ENCODE measurements at places on chromosomes 4 and X.

DNA sequence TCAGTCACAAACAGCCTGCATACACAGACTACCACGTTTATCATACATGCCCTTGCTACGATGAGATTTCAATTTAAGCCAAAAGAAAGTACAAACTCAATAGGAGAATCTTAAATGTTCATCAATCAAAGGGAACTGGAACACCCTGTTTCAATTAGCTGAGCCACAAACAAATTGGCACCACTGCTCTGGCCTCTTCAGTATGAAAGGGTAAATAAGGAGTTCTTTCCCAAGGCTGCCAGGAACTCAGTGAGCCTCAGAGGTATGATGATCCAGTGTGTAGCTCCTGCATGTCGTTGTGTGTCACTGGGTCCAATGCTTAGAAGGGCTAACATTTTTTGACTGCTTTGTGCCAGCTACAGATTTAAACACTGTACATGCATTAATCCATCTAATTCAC is 5.4 kb downstream of the RNF150 start:
- no peak for DNase-seq

DNA sequence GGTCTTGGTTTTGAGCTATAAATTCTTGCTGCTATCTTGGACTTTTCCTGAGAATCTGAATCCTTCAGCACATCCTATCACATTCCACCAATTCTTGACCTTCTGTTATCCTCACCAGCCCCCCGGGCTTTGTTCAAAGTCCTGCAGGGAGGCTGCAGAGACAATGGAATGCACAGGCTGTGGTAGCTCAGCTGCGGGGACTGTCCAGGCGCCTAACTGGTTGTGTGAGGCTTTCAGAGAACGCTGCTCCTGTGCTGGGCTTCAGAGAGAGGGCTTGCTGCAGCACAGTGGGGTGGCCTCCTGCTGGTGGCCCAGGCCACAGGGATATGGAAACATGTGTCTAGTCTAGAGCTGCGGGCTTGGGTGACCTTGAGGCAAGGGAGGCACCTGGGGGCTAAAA is 196.3 kb upstream of the GATB start:
- no peak for DNase-seq

DNA sequence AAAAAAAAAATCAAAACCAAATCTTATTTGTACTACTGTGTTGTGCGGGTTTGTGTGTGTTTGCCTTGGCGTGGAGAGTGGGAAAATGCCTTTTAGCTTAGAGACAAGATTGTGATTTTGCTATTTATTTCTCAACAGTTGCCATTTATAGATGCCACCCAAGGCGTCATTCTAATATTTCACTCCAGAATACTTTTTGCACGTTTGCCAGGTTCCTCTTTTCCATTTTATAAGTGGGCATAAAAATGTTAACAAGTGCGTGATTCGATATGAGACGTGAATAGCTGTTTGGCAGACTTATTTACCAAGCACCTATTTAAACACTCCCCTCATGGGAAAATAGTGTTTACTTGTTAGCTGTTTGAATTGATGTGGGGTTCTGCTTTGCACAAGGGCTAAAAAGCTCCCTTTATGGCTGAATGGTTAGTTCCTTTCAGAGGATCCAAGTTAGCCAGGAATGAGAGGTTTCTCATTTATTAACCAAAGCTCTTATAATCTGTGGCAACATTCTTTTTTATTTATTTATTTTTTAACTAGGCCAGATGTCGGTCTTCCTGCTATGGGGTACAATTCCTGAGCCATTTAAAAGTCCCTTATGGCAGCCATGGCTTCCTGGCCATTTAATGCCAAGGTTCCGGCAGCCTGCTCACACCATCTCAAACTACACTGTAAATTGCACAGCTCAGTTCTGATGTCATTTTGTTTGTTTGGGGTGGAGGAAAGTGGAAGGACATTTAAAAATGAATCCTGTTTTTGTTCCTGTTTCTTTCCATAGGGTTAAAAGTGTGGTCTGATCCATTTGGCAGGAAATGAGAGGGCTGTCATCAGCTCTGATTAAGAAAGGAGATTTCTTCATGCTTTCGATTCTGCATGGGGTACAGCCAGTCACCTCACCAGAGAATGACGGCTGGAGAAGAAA is 14.6 kb downstream of the SMIM20 start:
- DNase-seq, result no peak

DNA sequence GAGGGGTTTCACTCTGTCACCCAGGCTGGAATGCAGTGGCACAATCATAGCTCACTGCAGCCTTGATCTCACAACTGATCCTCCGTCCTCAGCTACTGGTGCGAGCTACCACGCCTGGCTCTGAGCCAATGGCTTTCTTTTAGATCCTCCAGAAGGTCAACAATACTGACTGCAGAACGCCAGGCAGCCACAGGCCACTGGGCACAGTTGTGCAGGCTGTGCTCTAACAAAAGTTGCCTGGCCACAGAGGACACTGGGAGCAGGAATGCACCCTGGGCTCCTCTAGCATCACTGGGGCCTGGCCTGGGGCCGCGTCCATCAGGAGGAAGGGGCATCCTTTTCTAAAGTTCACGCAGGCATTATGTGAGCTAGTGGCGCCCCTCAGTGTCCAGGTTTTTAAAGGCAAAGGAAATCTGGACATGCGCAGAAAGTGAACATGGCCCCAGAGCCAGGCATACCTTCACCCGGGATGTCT is 14.9 kb upstream of the PORCN start:
- DNase-seq, result no peak

- DNase-seq, result no peak
Observed at GRCh38 chrX:24081661-24082154, 27.0 kb downstream of the EIF2S3 start.

DNA sequence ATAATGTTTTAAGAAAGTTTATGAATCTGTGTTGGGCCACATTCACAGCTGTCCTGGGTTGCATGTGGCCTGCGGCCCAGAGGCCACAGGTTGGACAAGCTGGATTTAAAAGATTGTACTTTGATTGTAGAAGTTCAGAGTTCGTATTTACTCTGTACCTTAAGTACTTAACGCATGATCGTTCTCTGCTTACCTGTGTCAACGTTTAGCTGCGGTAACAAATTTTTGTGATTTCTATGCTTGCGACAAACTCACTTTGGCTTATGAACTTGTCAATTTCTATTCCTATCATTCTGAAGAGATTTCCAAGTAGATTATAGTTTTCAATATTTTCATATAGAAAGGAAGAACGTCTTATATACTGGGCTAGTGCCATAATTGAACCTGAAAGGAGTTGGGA is 285.6 kb downstream of the TENM3 start:
- DNase-seq, result no peak

GRCh38 chr4:8033829-8034528 is 94.3 kb upstream of the AFAP1 start:
- no peak for DNase-seq

DNA sequence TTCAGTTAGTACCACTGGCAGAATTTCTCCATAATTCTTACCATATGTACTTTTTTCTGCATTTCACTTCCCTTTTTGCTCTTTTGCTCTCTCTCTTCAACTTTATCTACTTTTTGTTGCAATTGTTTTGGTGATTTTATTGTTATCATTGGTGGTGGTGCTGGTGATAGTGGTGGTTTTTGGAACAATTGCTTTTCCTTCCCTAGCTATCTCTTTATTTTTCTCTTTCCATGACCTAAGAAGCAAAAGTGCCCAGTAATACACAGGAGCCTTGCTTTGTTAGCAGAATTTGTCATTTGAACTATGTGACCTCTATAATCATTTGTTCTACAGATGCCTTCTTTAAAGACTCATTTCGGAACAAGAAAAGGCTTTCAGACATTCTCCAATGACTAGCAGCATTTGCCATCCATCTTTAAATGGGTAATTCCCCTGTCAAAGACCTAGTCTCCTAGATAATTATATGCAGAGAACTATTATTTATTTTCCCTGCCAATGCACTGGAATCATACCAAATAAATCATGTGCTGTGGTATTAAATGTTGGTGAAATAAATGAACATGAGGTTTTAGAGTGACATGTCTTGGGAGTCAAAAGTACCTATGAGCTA is 154.5 kb downstream of the GASK1B start:
- DNase-seq, result no peak

DNA sequence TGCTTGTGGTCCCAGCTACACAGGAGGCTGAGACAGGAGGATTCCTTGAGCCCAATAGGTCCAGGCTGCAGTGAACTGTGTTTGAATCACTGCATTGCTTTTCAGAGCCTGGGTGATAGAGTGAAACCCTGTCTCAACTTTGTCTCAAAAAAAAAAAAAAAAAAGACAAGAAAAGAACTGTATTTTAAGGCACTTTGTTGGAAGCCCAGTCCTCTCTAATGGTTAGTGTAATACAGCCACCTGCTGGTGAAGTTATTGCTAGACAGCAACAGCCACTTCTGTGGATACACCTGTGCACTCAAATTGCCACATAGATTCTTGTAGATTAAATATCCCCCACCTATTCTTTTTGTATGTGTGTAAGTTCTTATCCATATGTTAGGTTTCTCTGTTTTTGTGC is 10.1 kb upstream of the FGG start:
- no peak for DNase-seq

GRCh38 chr4:170047771-170048354 is 21.7 kb upstream of the MFAP3L start:
- DNase-seq, result peak; percentile 47

DNA sequence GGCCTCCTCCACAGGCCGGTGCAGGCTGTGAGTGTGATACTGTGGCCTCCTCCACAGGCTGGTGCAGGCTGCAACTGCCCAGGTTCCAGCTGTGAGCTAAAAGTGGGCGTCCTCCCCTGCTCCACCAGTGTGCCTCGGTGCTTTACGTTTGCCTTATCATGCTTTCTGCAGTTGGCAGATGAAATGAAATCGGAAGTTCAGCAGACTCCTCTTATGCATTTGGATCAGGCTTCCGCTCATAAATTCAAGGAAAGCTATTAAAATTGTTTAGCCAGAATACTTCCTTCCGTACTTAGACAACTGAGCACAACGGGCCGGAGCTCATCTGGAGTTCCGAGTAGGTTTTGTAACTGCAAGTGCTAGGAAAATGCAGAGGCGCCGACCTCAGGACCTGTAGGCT is 12.0 kb downstream of the CYP4V2 start:
- no peak for DNase-seq

GRCh38 chr4:14920237-14920636 is 82.0 kb upstream of the CPEB2 start:
- no peak for DNase-seq

GRCh38 chr4:31947101-31947500 is 1226.9 kb downstream of the PCDH7 start:
- no peak for DNase-seq

- DNase-seq, result no peak
Observed at GRCh38 chr4:176882206-176882605, 89.5 kb upstream of the VEGFC start.

DNA sequence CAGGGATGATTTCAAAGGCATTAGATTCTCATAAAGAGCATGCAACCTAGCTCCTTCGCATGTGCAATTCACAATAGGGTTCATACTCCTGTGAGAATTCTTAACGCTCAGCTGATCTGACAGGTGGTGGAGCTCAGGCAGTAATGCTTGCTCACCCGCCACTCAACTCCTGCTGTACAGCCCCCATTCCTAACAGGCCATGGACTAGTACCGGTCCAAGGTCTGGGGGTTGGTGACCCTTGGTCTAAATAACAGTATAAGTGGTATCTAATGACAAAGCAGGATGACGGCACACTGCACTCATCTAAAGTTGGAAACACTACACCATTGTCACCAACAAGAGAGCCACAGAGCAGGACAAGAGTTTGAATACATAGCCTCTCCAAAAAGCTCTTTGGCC is 28.5 kb downstream of the ADGRA3 start:
- DNase-seq, result no peak

DNA sequence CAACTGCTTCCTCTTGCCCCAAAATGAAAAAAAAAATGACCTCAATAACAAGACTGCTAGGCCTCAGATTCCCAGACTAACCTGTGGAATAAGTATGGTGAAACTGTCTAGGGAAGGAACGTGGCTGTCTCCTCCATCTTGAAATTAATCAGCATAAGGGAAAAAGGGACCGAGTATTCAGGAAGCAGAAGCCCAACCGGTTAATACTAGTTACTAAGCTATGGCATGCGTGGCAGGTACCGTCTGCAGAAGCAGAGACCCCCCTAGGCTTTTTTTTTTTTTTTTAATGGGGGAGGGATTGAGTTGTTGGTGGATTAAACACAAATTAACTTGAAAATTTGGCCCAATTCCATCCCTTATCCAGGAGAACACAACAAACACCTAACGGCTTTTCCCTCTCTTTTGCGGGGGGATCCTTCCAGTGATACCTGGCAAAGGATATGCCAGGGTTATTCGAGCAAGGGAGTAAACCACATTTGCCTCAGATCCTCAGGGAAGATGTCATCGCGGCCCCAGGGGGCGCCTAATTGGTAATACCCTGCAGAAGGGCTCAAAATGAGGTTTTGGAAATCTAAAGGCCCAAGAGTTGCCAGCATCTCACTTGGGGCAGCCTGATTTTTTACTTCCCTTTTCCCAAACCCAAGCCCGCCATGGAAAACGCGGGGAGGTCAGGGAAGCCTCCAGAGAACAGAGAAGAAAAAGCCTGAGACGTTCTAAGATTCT is 893 bp downstream of the RLIM start:
- no peak for DNase-seq

GRCh38 chr4:123547216-123548165 is 150.9 kb downstream of the SPRY1 start:
- DNase-seq, result no peak

DNA sequence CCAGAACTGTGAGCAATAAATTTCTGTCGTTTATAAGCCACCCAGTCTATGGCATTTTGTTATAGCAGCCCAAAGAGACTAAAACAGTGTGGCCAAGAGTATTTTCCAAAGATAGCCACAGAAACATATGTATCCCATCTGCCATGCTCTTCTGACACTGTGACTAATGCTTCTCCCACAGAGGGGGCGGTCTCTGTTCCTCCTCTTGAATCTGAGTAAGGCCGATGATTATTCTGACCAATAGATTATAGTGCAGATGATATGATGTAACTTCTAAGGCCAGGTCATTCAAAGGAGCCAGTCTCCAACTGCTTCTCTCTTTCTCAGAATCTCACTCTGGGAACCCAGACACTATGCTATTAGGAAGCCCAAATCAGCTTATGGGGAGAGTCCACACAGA is 570.7 kb downstream of the BCOR start:
- no peak for DNase-seq

- peak; percentile 41 for DNase-seq
Observed at GRCh38 chr4:106502106-106502699, 133.6 kb upstream of the GIMD1 start.

GRCh38 chr4:121177246-121178137 is 13.4 kb upstream of the TNIP3 start:
- no peak for DNase-seq

DNA sequence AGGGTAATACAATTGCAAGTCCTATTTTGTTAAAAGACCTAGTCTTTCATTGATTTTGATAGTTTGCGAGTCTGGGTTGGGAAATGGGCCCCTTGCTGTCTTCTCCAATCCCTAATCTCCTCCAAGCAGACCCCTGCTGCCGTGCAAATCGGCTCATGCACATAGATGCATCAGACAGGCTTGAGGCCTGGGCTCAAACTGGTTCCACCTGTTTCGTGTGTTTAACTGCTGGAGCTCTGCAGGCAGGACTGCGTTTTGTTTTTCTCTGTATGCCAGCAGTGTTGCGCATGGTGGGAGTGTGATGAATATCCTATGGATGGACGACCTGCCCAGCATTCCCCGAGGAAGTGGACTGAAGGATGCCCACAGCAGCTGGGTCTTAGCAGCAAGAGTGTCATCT is 133.9 kb downstream of the PDGFRA start:
- DNase-seq, result no peak
